ENCODE measurements at places on chromosomes 3 and 15.

- peak; percentile 71 for DNase-seq
Observed at GRCh38 chr3:157129803-157130466, 30.0 kb downstream of the CCNL1 start.

GRCh38 chr3:129441782-129442181, 1.8 kb downstream of the IFT122 start:
- peak; percentile 56 for DNase-seq

DNA sequence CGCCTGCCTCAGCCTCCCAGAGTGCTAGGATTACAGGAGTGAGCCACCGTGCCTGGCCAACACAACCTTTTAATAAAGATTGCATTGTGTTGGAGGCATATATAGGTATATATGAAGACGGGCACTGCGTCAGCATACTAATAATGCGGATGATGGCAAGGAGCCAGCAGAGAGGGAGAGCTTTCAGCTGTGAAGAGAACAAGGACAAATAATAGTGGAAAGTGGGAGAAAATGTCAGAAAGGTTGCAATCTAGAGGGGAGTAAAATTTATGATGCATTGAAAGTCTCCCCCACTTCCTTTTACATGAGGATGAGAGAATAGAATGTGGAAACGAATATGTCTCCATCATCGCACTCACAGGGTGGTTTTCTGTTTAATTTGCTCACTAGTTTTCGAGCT, 170.5 kb upstream of the TBL1XR1 start:
- no peak for DNase-seq

GRCh38 chr15:57545995-57546394, 45.7 kb upstream of the MYZAP start:
- DNase-seq = no peak
